GM03348 (cell line): ENCODE measurements at places on chromosomes 5 and 9.

DNA sequence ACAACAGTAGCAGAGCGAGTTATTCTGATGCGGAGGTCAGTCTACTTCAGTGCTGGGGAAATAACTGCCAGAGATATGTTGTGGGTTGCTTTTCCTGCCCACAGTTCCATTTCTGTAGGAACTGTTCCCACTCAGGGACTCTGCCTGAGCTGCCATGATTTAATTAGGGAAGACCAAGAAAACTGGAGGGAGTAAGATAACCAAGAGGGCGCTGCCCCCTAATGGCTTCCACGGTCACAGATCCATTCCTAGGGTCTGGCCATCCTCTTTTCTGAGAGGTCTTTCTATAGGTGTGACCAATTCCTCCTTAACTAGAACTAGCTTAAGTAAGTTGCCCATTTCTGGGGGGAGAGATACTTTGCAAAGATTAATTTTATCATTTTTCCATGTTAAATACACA, 125.9 kb downstream of the APBA1 start:
- peak; percentile 25 for DNase-seq

GRCh38 chr5:81125959-81126358, 107.2 kb upstream of the CKMT2 start:
- no peak for DNase-seq

DNA sequence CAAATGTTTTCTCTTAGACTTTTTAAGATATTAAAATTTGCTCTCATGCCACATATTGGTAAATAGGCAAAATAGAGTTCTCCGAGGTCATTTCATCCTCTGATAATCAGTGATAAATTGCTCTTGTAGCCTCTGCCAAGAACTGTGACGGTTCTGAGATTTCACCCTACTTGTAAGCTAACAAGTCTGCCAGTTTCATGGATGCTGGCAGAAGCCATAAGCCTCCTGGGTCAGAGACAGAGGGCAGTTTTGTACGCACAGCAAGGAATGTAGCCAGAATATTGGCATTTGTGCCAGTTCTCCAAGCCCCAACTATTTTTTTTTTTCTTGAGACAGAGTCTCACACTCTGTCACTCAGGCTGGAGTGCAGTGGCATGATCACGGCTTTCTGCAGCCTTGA, 945.0 kb upstream of the WWC1 start:
- no peak for DNase-seq

GRCh38 chr9:134950386-134951210, 32.9 kb upstream of the FCN1 start:
- no peak for DNase-seq

- no peak for DNase-seq
Observed at GRCh38 chr9:133423216-133423615, 1.0 kb downstream of the ADAMTS13 start.

DNA sequence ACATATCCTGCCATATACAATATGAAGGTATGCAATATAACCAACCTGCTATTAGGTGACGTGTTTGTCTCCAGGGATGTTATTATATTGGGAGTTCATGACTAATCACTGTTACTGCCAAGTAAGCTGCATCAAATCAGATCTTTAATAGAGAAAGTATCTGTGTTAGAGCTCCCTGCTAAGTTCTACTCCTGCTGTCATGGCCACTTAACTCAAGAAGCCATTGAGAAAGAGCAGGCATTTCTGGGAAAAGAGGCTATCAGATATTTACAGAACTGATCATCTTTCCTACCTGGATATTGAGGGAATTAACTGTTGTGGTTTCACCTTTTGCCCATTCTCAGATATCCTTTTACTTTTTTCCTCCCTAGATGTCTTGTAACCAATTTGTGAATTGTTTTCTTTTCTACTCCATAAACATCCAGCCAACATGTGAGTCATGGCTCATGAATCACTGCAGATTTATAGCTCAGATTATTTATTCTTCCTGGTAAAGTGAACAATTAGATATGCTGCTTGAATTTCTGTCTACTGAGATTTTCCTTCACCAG, 634.8 kb upstream of the FAM174A start:
- DNase-seq, result no peak

- DNase-seq, result peak; percentile 44
Observed at GRCh38 chr5:16854351-16854750, 81.7 kb downstream of the MYO10 start.

- DNase-seq, result no peak
Observed at GRCh38 chr5:102965653-102966052, 154.3 kb downstream of the GIN1 start.

DNA sequence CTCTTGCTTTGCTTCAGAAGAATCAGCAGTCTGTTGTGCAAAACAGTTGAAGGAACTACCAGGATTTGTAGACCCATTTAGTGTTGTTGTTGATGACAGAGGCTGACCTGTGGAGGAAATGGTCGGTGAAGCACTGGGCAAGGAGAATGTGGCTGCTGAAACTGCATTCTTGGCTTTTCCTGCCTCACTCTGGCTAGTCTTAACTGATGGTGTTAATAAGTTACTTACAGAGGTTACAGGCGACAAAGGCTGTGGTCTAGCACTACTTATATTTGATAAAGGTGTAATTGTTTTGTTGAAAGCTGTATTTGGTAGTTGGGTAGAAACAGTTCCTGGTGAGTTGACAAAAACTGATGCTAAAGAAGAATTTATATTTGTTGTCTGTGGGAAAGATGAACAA, 31.5 kb downstream of the MLANA start:
- DNase-seq, result no peak

- no peak for DNase-seq
Observed at GRCh38 chr5:103487822-103488493, 74.6 kb downstream of the NUDT12 start.

GRCh38 chr9:72786948-72787347, 165.9 kb downstream of the ALDH1A1 start:
- DNase-seq, result no peak

GRCh38 chr5:117182104-117182503, 607.5 kb upstream of the SEMA6A start:
- no peak for DNase-seq

DNA sequence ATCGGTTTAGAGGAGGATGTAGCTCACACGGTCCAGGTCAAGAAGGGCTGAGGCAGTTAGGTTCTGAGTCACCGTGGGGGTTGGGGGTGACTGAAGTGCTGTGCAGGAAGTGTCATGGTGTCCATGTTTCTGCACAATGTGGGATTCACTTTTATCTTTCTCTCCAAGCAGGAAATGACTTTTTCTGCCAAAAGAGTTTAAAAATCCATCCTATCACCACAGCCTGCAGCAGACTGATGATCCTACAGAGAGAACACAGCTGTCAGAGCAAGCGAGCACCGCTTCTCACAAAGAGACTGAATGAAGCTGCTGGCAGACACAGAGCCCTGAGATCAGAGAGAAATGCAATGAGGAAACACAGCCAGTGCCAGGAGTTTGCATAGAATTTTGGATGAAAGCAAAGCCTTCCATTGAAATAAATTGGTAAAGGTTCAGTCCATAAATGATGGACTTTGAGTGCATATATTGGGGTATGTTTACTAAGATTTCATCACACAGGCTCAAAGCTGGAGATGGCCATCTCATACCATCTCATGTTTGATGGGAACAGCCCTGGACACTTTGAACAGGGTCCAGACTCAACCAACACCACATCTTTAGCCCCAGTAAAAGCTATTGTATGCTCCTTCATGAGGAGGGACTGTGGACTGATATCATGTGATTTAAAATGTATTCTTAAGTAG, 213.9 kb upstream of the FBXL7 start:
- DNase-seq, result peak; percentile 48

- DNase-seq, result no peak
Observed at GRCh38 chr9:91856419-91856818, 93.6 kb downstream of the ROR2 start.

DNA sequence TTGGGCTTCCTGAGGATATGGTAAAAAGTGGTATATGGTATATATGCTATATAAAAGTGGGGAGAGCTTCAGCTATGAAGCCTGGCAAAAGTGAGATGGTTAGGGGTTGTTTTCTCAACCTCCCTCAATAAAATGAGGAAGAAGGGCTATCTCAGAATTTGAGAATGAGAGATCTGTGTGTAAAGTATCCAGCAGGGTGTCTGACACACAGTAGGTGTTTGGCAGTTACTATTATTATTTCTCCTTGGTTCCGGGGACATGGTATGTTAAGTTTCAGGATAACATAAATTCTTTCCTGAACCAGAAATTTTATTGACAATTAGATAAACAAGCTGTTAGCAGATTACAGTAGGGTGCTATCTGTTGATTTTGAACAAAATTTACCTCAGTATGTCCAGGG, 94.1 kb downstream of the DENND1A start:
- DNase-seq, result no peak

- DNase-seq, result peak; percentile 64
Observed at GRCh38 chr9:130343445-130343918, 77.9 kb downstream of the HMCN2 start.

GRCh38 chr5:94505327-94506068, 112.9 kb downstream of the KIAA0825 start:
- DNase-seq, result peak; percentile 29

DNA sequence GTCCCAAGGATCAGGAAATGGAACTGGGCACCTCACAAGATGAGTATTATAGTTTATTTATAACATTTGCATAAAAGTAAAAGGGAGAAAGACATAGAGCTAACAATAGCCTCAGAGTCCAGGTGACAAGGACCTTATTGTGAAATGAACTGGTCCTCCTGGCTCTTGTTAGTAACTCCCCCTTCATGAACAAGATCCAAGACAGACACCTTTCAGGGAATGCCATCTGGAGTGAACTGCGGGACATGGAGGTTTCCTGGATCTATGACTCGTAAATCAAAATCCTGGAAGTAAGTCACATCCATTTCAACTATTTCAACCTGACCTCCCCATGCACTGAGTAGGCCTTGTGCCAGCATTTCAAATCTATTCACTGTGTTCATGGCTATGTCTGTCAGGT, 129.5 kb upstream of the GAS1 start:
- DNase-seq, result no peak

- DNase-seq, result no peak
Observed at GRCh38 chr5:175418251-175418650, 25.7 kb downstream of the DRD1 start.

DNA sequence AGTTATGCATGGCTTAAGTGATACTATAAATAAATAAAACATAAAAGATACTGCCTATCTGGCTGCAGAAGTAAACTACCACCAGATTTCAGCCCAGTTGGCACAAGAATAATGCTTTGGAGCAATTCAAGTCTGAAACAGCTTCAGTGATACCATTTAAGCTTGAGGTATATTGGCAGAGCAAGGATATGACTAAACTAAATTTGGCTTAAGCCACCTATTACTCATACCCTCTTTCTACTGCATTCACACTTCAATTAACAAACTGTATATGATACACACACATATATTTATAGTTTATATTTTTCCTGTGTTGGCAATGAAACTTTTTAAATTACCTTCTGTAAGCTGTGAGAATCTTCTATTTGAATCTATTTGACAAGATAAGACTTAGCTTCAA, 431.9 kb downstream of the ANXA1 start:
- no peak for DNase-seq

DNA sequence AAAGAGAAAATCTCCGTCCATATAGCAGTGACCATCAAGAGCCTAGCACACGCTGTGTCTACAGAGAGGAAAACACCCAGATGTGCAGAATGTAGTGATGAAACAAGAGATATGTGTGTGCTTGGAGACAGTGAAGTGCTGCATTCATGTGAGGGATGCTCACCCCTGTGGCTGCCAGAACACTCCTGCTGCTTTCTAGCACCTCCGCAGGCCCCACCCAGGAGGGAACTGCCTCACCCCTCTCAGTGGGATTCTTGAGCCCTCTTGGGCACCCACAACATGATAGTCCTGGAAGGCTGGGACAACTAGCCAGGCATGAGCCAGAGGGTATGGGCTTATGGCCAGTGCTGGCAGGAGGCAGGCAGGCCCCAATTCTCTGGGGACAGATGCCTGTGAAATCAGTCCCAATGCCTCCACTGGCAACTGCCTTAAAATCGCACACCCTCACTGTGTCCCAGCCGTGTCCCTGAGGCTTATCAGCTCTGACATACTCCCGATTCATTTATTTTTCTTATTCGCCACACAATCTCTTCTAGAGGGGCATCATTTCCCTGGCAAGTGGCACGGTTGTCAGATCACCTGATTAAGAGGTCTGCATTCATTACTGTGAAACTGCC, 73.2 kb upstream of the FSTL4 start:
- no peak for DNase-seq

DNA sequence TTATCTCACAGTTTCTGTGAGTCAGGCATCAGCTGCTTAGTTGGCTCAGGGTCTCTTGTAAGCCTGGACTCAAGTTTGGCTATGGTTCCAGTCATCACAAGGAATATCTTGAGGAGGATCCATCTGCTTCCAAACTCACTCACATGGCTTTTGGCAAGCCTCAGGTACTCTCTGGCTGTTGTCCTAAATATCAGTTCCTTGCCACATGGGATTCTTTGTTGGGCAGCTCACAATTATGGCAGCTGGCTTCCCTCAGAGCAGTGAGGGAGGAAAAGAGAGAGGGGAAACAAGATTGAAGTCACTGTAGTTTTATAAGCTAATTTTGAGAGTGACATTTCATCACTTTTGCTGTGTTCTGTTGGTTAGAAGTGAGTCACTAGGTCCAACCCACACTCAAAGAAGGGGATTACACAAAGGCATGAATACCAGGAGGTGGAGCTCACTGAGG, 144.5 kb downstream of the GCNT1 start:
- no peak for DNase-seq

DNA sequence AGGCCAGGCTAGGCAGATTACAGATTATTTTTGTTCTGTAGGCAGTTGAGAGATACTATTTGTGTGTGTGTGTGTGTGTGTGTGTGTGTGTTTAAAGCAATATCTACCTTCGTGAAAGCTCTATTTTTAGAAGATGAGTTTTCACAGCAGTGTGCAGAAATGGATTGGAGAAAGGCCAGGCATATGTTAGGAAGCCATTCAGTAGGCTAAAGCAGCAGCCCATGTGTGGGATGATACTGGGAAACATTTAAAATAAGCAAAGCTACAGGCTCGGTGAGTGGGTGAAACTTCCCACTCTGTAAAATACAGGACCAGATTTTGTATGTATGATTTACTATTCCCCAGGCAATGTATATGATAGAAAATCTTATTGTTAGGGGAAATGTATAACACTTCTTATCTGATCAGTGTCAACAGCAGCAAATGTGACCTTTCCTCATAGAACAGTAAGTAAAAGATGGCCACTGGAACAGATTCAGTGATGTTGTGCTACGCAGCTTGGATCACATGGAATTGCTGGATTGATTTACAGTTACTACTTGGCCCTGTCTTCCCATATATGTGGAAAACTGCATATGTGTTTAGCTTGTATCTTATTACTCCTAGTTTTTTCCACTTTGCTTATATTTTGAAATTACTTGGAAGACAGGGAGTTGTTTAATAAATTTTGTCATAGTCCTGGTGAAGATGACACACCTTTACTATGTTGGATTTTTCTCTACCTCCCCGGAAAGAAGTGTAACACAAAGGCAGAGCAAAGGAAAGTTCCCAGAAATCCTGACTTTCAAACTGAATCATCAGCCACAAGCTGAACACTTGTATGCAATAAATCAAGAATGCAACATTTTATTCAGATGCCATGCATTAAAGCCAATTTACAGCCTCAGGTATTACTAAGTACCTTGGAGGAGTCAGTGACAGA, 1077.7 kb upstream of the SEMA6A start:
- no peak for DNase-seq
